ENCODE measurements at places on chromosomes 3 and 15.
A peak's percentile ranks its signal among the peaks of the same experiment; 100 is the strongest.

DNA sequence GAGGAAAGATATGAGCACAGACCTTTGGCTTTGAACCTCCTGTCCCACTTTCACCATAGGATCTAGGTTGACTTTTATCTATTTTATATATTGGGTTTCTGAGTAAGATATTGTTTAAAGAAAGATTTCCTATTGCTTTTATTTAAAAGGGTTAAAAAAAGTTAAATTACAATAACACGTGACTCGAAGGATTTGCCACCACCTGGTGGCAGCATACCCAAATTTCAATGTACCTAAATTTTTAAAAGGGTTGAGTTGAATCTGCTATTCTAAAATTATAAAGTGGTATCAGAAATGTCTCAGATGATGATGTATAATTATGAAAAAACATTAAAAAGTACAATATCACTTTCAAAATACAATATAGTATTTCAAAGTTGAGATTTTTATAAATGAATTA, 368.4 kb downstream of the MECOM start:
- no peak for DNase-seq

DNA sequence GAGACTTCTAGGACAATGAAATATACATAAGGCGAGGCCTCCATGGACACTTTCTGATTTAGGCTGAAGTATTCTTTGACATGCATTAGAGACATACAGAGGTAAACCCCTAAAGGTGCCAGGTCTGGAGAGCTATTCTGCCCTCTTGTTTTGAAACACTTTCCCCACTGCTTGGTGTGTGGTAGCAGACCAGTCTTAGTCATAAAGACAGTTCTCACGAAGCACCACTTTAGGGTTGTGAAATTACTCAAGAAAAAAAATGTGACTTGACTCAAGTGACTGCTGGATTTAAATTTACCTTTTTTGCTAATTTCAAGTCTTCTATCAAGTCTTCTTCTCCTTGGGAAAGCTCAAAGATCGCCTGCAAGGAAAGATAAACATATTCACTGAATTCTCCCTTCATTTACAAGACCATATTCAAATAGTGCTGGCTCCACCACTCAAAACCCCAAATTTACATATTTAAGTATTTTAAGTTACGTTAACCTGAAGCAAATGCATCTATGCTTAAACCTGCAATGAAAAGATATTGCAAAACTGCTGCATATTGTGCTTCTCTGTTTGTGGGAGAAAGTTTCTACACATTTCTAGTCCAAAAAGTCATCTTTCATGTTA, 48.4 kb downstream of the ARHGEF3 start:
- DNase-seq: no peak

DNA sequence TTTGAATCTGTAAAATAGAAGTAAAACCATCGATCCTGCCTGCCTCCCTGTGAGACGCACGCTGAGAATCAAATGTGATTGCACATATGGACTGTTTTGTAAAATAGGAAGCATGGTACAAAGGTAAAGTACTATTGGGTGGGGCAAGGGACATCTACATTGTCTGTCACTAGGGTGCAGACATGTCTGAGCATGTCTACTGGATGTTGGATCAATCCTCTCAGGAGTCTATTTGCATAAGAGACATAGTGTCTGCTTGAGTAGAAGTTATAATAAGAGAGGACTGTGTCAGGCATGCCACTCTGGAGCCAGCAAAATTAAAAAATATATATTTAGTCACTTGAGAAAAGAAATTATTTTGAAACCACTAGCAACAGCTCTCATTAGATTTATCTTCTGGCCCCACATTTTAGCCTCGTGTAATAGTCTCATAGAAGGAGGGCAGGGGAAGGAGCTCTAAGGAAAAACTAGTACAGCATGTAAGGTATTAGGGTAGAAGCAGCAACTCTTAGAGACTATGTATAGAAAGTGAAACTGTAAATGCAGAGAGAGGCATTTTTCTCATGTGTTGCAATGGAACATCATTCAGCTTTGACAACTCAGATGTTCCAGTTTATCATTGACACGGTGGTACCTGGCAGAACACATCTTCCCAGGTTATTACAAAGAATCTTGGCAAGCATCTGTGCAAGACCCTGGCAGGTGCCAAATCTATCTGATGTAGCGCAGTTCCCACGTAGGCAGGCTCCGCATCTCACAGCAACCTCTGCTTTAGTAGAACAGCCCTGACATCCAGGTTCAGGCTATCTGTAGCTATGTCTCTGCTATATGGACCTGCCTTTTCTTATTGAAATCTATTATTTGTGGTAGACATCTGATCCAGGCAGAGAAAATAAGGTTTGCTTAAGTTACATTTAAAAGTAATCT, 85.2 kb upstream of the CHL1 start:
- DNase-seq: peak; percentile 24

- no peak for DNase-seq
Measured at GRCh38 chr15:85408270-85408746, 27.9 kb downstream of the AKAP13 start.

- DNase-seq: no peak
Measured at GRCh38 chr3:146505516-146505915, 36.2 kb upstream of the PLSCR2 start.
